NCI-H2029 treated with DMSO at 0.1 percent for 48 hours (cell line): ENCODE measurements at places on chromosomes 1 and 21.

DNA sequence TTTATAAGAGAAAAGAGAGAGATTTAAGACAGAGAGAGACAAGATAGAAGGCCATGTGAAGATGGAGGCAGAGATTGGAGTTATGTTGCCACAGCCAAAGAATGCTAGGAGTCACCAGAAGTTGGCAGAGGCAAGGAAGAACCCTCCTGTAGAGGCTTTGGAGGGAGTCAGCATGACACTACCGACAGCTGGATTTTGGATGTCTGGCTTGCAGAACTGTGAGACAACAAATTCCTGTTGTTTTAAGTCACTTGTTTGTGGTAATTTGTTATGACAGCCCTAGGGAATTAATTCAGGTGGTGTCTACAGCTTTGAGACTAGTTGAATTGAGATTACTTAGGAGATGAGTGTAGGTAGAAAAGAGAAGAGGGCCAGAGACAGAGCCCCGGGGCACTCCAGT is 158.5 kb downstream of the DNM3 start:
- DNase-seq, result no peak

- no peak for DNase-seq
These were observed 90.8 kb downstream of the LHX9 start for GRCh38 chr1:198007687-198008607.

DNA sequence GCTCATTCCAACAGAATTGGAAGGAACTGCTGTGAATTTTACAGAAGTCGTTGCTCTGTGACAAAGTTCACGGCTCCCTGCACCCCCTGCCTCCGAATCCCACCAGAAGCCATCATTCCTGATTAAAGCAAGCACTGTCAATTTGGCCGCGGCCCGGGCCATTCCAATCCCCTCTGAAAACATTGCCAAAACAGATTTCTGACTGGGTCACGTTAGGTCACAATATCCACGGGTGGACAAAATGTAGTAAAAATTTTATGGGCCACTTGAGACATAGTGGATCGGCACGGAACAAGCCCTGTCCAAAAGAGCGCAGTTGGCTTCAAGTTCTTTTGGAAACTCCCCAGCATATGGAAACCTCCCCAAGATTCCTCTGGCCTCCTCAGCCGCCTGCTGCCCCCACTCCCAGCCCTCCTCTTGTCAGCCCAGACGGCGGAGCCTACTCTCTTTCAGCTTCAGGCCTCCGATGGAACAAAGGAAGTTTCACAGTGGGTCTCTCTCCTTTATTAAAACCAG is 67.2 kb upstream of the IFNAR2 start:
- DNase-seq, result no peak

DNA sequence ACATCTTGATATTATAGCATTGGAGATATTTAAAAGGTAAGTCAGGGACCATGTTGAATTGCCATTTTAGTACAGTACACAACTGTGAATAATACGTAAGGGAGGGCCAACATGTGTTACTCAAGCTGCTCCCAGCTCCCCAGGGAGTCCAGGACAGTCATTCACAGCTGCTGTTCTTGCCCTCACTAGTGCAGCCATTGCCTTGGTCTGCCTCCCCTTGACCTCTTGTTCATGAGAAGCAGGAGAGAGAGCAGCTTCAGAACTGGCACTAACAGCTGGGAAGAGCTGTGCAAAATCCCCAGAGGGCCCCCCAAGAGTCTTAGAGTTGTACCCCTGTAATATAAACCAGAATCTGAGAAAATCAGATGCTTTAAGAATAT is 16.4 kb downstream of the TCEANC2 start:
- no peak for DNase-seq

- DNase-seq, result no peak
These were observed 5.8 kb upstream of the CD1C start for GRCh38 chr1:158283965-158284364.

GRCh38 chr1:40745176-40745575 is 38.4 kb upstream of the KCNQ4 start:
- no peak for DNase-seq

GRCh38 chr1:204172404-204173029 is 6.4 kb upstream of the REN start:
- DNase-seq, result no peak

DNA sequence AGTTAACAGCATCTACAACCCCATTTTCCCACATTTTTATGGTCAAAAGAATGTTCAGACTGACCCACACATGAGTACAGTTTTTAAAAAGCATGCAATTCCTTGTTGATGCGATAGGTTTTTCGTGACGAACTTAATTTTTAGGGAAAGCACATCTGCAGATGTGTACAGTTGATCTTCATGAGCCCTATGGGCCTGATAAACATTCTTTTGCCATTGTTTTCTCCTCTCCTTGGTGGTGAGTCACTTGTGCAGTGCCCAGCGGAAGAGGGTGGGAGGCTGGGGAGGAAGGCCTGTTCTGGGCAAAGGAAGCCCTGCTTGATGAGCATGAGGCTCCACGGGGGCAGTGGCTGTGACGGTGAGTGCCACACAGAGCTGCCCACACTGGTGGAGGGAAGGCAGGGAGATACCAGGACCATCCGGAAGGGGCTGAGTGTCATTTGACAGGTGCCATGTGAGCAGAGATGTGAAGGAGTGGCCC is 5.3 kb downstream of the ARF1 start:
- DNase-seq, result no peak

GRCh38 chr1:208203848-208204609 is 40.2 kb downstream of the PLXNA2 start:
- DNase-seq, result peak; percentile 73

- no peak for DNase-seq
These were observed 55.3 kb downstream of the PBX1 start for GRCh38 chr1:164614316-164614715.

DNA sequence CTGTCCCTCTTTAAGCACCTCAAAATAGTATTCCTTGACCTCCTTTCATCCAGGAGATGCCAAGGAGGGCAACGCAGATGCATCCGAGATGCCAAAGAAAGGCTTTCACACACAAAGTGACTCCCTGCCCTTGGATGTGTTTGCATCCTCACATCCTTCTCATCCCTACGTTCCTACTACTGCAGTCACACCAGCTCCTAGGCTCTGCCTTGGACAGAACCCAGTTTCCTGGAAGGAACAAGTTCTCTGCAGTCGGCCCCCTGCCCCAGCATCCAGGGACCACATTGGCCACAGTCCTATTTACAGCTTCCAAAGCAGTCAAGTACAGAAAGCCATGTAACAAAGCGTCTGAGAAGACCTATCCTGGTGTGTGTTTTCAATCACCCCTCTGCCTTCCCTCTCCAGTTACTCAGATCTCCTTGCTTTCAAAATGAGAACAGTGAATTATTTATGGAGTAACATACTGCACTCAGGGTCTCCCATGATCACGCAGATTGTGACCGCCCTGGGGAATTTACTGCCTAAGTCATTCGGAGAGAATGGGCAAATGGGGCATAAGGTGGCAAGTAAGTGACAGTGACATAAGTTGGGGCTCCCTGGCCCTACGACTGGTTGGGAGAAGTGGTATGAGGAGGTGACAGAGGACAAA is 21.8 kb upstream of the SRP9 start:
- no peak for DNase-seq

- DNase-seq, result no peak
These were observed 122.3 kb downstream of the C1orf21 start for GRCh38 chr1:184509105-184509504.

DNA sequence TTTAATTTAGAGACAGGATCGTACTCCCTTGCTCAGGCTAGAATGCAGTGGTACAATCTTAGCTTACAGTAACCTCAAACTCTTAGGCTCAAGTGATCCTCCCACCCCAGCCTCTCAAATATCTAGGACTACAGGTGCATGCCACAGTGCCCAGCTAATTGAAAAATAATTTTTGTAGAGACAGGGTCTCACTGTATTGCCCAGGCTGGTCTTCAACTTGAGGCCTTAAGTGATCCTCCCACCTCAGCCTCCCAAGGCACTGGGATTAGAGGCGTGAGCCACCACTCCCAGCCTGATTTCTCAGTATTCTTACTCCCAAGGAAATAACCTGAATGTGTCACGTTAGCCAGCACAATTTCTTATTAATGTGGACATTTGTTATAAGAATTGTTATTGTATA is 9.8 kb downstream of the RLF start:
- no peak for DNase-seq

DNA sequence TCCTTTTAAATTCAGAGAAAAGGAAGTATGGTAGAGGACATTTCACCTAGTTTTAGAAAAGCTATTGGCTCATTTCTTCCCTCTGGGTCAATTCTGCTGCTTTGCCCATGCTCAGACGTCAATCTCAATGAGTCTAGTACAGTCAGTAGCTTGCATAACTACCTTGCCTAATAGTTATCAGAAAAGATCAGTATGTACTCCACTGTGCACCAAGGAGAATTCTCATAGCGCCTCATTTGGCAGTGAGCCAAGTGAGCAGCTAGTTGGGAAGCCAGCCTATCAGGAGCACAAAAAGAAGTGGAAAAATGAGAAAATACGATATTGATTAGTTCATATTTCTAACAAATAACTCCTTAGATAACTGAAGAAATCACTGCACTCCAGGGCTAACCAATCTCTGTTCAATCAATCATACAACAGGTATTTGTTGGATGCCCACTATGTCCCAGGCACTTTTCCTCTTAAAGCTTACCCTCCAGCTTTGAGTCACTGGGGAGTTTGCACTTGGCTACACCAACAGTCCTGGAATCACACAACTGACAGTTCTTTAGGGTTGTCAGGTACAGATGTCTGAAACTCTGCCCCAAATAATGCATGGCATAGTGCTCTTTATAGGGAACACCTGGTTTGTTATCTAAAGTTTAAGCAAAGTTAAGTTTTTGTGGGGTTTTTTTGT is 50.2 kb downstream of the PRDX6 start:
- DNase-seq, result no peak

DNA sequence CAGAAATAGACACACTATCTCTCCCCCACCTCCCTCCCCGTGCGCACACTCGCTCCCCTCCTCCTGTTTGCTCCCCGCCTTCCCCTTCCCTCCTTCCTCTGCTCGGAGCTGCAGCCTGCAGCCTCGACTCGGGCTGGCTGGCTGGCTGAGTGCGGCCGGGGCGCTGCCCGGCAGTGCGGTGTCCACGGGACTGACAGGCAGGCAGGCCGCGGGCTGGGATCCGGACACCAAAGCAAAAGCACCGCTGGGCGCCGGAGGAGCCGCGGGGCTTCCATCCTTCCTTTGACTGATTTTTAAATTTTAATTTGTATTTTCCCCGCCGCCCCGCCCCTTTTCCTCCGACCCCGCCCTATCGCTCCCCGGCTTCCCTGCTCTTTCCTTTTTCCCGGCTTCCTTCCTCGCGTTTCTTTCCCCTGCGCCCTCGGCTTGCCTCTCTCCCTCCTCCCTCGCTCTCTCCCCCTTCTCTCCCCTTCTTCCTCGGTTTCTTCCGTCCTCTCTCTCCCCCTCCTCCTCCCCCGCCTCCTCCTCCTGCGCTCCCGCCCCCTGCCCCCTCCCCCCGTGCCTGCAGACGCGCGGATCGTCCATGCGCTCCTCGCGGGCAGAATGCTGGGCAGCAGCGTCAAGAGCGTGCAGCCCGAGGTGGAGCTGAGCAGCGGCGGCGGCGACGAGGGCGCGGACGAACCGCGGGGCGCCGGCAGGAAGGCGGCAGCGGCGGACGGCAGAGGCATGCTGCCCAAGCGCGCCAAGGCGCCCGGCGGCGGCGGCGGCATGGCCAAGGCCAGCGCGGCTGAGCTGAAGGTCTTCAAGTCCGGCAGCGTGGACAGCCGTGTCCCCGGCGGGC is 109.4 kb downstream of the NAV1 start:
- DNase-seq, result no peak

DNA sequence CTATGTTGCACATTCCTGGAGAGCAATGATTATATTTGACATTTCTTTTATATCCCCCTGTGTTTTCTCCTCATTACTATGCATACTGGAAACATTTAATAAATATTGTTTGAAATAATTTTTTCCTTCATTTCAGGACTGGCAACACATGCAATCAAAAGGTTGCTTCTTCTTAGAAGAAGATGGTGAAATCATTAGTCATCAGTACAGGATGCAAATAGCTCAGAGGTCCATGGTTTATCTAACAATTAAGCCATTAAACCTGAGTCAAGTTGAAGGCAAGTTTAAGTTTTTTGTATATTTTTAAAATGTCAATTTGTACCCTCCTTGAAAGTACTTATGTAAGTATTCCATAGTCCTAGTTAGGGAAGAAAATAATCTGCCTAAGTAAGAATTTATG is 22.5 kb downstream of the EFCAB7 start:
- DNase-seq, result no peak

DNA sequence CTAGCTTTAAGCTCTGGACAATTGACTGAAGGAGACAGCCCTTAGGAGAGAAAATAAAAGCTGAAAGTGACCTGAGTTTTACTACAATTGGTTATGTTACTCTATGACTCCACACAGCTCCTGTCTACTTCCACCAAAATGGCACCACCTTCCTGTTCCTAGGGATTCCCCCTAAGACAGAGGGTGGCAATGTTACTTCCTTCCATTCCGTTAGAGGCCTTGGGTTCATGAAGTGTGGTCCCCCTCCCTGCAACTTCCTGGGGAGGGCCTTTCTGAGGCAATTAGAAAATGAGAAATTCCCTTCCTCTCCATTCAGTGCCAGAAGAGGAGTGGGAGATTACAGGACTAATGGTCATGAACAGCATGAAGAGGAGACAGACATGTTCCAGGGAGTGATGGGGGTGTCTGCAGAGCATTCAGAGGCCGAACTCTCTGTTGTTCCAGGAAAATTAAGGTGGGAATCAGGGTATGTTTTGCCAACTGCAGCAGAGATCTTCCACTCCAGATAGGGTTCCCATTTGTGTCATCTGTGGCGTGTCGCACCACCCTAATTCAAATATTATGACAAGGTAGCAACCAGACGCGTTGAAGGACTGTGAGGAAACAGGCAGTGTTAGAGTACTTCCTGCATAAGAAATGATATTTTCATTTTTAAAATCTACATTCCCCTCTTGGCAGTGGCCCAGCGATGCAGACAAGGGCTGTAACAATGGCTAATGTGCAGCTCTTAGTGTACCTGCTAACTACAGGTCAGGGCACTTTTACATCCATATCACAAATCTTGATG is 53.1 kb upstream of the TRIM67 start:
- DNase-seq, result no peak

DNA sequence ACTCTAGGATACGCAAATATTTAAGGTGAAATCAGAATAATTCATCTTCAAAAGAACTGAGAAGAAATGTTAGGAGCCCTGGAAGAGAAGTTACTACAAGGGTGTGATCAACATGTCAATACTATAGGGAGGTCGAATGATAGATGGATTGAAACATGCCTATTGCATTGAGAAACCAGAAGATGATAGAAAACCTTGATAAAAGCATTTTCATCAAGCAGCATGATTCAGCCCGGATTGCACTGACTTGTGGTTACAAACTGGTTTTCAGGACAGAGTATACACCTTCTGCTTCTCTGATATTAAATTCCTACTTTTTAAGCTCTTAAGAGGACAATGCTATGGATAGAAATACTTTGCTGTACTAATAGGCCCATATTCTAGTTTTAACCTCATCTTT is 164.2 kb downstream of the FMN2 start:
- DNase-seq, result no peak

- DNase-seq, result no peak
These were observed 29.4 kb downstream of the SPATA17 start for GRCh38 chr1:217660353-217661062.

DNA sequence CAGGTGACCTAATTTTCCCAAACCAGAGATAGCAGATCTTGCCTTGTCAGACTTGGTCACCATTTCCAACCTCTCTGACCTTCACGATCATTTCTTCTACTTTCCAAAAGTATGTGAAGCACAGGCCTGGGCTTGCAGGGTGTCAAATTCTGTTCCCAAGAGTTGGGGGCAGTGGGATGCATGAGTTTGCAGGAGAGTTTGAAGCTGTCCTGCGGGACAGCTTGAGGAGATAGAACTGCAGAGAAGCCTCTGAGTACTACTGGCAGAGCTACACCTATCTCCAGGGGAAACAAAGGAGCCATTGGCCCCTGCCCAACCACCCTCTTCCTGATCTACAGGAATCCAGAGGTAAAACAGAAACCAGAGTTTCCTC is 11.3 kb downstream of the TXNIP start:
- DNase-seq, result no peak

GRCh38 chr1:243264717-243265116 is 8.9 kb downstream of the SDCCAG8 start:
- DNase-seq, result no peak
